Kidney (tissue), 22 donors: ENCODE measurements at places on chromosomes 7 and 10.

- DNase-seq = no peak
These were observed 72.4 kb downstream of the LMBR1 start for GRCh38 chr7:156820445-156821063.

DNA sequence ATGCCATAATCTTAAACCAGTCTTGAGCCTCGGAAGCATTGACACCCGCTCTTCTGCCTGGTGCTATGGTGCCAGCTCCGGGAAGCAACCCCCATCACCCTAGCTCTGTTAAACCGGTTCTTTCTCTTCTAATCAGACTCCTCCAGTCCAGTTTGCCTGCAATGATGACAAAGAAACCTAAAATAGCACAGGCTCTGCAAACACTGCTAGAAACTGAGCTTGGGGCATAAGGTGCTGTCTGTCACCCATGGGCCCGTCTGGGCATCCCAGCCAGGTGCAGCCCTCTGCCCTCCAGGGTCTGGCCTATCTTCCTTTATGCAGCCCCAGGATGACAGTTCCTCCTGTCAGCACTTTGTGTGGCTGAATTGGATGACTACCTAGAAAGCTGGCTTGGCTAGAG is 14.2 kb upstream of the CAMK2G start:
- DNase-seq = no peak

GRCh38 chr10:96647466-96647865 is 60.7 kb upstream of the TM9SF3 start:
- DNase-seq = no peak

GRCh38 chr10:15439341-15439842 is 68.3 kb upstream of the FAM171A1 start:
- peak; percentile 65 for DNase-seq

DNA sequence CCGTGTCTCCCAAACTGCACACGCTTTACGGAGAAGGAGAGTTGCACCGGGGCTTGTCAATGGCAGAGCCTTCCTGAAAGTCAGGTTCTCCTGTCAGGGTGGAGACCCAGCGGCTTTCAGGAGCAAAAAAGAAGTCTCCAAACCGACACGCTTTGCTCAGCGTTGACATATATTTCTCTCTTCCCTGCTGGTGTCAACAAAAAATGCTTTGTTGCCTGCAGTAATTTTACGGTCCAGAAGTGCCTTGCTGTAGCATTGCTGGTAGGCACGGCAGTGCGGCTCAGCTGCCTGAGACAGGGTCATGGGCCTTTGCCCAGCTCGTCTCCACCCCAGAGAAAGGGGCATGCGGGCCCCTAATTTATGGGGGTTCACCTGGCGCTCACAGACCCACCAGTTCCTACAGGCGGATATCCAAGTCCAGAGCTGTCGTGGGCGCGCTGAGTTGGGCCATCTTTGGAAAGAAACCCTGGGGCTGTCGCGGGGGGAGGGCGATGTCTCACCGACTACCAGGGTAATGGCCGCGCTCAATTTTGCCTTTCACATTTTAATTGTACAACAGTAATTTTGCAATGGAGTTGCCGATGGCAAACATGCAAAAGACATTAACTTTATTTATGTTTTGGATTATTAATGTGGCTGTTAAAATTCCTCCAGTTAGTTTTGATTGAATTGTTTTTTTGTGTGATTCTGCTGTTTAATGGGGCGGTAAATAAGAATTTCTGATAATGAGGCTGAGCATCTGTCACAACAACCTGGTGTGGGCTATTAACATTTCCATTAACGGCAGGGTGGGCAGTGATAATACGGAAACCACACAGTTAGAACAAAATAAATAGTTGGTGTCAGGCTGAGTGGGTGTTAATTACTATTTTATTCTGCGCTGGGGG is 478.2 kb upstream of the FOXK1 start:
- DNase-seq = no peak

- no peak for DNase-seq
These were observed 76.9 kb downstream of the LRMDA start for GRCh38 chr10:75508239-75508813.

DNA sequence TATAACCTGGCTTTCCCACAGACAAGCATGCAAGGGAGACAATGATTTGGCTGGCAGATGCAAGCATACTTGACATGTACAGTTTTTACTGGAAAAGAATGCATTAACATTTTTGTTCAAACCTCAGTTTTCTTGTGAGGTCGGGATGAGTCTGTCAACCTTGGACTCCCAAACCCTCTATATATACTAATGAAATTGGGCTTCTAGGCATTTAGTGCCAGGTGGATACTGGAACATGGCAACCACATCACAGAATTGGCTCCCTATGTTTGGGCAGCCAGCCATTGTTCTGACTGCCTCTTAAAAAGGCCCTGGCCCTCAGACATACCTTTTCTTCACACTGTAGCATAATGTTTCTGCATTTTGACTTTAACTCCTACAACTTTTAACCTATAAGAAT is 39.1 kb downstream of the CDK6 start:
- DNase-seq = no peak

DNA sequence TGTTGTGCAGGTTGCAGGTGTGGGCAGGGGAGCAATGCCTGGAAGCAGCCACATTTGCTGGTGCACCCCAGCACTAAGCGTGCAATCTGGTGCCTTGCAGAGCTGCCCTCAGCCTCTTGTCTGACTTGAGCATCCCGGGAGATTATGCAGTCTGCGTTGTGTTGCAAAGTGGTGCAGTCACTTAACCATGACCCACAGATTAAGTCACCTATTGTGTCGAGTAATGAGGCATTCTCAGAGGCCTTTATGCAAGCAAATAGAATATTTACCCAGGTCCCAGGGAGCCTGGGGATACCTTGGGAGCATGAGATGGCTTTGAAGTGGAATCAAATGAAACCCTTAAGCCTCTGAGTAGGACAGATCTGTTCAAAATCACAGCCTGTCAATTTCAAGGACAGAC is 529.0 kb downstream of the TYW1 start:
- DNase-seq = no peak

- DNase-seq = peak; percentile 46
These were observed 3.2 kb downstream of the OPN4 start for GRCh38 chr10:86657396-86658011.

DNA sequence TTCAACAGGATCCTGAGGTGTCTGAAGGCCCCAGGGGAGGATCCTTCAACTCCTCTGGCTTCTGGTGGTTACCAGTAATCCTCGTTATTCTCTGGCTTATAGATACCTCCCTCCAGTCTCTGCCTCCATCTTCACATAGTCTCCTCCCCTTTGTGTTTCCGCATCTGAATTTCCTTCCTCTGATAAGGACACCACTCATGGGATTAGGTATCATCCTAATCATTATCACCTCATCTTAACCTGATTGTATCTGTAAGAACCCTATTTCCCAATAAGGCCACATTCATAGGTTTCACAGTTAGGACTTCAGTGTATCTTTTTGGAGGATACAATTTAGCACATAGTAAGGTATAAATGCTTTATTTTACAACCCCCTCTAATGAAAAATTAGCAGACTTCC is 1189.2 kb downstream of the CNTNAP2 start:
- DNase-seq = no peak

GRCh38 chr10:11678074-11678793 is 63.9 kb upstream of the ECHDC3 start:
- DNase-seq = peak; percentile 43
